Stimulated activated CD4-positive, alpha-beta T cell treated with anti-CD3 and anti-CD28 coated beads, Interleukin-1b, Interleukin-23, amount 100 ng/mL, for 1 hour (primary cell): ENCODE measurements at places on chromosomes 7 and 10.

DNA sequence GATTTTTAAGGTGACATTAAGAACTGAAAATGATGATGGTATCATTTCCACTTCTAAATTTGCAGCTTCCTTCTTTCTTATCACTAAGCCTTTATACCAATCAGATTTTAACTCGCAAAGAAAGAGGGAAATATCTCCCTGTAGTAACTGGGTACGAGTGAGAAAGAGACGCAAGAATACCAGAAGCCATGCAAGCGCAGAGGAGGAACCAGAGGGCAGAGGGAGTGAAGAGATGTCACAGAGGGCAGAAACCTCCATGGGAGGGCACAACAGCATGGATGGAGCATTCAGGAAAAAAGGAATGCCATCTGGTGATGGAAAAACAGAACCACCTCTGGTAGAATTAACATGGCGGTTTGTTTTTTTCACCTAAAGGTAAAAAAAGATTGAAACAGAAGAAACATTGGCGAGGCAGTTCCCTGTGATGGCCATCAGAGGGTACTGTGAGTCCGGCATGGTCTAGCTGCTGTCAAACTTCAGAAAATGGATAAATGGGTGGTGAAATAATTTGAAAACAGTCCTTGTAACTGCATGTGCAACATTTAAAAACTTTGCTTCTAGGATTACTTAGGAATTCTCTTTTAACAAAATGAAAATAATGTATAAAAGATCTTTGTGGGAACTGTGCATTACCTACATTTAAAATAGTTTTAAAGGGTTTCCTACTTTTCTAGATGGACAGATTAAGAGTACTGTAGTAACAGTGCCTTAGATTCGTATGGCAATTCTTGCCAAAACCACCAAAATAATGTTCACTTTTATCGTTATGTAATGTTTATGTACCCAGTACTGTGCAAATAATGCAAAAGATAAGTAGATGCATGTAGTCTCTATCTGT is 91.8 kb downstream of the ARHGAP12 start:
- DNase-seq, result no peak

DNA sequence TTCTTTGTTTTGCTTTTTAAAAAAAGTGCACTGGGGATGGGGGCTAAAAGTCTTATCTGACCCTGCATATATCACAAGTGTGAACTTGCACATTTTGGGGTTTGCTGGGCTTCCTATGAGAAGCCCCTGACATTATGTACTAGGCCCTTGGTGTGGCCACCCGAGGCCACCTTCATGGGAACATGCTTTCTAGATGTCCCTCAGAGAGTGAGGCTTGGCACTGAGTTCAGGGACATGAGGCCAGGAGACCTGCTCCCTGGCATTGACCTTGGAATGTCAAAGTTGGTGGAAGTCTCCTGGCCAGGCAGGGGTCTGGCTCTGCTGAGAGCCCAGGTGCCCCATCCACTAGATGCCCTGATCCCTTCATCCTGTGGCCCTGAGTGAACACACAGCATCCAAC is 536.2 kb downstream of the TCERG1L start:
- DNase-seq, result no peak

DNA sequence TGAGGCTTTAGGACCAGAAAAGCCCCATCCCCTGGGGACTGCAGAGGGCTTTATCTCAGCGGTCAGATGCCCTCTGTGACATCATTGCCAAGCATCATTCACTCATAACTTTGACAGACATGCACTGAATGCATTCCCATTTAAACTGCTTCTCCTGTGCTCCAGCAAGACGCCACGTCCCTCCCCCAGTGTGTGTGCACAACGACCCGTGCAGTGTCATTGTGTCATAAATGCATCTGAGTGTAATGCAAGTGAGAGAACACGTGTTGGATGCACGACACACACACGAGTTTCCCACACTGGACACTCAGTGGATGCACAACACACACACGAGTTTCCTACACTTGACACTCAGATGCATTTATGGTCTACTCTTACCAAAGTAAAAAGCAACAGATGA is 337.9 kb downstream of the PTPRN2 start:
- DNase-seq, result no peak

DNA sequence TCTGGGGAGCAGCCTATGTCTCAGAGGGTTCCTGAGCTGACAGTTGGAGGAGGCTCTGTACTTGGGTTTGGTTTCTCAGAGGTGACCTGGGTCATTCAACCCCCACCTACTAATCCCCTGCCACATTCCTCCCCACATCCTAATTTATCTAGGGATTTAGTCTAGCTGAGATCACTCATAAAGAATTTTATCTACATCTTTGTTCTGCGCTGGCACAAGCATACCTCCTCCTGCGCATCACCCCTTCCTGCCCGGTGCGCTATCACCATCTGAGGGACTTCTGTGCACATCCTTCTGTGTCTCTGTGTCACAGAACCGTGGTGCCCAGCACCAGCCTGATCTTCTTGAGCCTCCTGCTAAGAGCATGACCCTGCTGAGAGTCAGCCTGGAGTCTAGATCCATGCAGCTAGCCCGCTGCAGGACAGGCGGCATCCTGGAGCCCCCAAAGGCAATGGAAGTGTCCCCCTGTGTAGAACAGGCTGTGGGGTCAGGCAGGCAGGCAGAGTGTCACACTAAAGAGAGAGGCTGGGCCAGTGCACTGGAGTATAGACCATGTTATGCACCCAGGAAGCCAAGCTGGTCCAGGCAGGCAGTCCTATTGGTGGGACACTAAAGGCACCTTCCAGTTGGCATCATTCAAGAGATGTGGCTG is 63.6 kb downstream of the ARHGAP22 start:
- no peak for DNase-seq

DNA sequence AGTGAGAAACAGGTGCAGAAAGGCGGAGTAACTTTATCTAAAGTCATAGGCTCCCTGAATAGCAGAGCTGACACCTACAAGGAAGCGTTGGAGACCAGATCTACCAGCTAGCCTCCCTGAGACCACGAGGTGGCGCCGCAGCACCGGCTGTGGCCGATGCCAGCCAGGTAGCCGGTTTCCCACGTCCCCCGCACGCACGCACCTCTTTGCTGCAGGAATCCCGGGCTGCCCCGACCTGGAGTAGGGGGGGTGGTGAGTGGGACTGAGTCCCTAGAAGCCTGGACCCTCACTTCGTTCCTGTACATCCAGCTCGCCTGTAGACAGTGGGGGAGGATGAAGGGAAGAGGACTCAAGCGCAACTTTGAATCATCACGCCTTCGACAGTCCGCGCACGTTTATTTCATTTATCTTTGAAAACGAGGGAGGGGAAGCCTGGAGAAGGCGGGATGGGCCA is 3.7 kb downstream of the ELOVL3 start:
- DNase-seq, result peak; percentile 74

GRCh38 chr10:1180836-1181235 is 124.7 kb downstream of the WDR37 start:
- DNase-seq, result no peak

- no peak for DNase-seq
Measured at GRCh38 chr7:78959477-78959876, 494.0 kb downstream of the MAGI2 start.

DNA sequence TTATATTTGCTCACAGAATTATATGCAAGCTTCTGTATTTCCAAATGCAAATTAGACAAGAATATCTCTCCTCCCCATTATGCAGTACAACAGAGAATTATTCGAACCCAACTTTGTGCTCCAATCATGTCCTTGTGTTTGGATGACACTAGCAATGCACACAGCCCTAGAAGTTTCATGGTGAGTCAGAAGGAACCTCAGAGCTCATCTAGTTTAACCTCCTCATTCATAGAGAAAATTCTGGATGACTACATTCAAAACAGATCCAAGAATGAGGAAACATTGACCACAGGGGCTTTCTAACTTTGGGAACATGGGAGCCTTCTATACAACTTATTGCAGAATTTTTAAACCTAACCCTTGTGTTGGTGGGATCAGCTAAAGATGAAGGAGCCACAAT is 12.8 kb upstream of the ARID5B start:
- no peak for DNase-seq

GRCh38 chr7:30977896-30978564 is 14.3 kb downstream of the GHRHR start:
- no peak for DNase-seq

DNA sequence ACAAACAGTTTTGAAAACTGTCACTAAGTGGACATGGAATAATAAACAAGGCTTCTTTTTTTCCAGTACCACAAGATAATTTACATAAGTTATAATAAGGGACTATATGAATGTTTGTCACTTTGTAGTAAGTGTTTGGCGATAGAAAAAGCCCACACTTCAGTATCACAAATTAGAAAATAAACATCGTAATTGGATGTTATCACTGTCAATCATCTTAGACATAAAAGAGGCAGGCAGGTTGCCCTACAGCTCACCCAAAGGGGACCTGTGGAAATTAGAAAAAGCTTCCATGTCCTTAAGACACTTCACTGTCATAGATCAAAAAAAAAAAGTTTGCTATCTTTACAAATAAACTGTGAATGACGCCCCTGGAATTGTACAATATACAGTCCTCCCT is 3.6 kb upstream of the NOC3L start:
- DNase-seq, result no peak

DNA sequence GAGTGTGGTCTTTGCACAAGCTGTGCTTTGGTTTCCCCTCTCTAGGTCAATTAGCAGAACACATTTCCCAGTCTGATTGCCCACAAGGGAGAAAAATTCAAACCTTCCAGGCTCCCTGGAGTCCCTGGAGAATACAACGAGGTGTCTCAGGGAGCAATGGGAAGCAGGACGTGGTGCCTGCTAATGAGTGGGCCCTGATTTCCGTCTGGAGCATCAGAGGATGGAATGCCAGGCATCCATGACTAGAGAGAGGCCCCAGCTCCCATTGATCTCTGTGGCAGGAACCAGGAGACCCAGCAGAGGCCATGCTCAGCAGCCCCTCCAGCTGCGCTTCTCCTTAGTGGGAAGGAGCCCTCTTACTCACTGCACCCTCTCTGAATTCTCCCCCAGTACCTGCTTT is 33.2 kb upstream of the TLX1 start:
- DNase-seq, result no peak

DNA sequence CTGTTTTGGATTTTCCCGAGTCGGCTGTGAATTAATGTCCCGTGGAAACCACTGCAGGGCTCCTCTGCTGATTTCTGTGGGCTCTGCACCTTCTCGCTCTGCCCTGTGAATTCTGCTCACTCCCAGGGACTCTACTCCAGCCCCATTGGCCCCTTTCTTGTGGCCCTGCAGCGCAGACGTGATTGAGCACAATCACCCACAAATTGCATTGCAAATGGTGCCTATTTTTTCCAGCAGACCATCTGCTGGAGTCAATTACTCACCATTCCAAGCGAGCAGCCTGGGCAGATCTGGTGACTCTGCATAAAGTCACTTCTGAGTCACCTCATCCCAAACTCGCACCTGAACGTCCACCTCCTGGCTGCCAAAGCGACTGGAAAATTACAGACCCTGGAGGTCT is 235.8 kb downstream of the PAXIP1 start:
- DNase-seq, result no peak

DNA sequence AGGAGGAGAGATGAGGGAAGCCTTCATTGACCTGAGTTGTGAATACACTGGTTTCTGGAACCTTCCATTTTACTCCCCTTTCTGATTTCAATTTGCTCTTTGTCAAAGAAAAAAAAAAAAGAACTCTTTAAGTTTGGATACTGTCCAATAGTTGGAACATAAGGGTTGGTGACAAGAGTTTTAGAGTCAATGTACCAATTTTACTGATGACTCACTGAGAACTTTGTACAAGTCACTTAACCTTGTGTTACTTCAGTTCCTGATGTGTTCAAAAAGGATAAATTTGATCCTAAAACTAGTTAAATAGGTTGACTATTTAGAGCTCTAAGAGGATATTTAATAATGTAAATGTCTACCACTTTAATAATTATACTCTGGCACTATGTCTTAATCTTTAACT is 4.1 kb upstream of the CDK14 start:
- DNase-seq, result no peak

DNA sequence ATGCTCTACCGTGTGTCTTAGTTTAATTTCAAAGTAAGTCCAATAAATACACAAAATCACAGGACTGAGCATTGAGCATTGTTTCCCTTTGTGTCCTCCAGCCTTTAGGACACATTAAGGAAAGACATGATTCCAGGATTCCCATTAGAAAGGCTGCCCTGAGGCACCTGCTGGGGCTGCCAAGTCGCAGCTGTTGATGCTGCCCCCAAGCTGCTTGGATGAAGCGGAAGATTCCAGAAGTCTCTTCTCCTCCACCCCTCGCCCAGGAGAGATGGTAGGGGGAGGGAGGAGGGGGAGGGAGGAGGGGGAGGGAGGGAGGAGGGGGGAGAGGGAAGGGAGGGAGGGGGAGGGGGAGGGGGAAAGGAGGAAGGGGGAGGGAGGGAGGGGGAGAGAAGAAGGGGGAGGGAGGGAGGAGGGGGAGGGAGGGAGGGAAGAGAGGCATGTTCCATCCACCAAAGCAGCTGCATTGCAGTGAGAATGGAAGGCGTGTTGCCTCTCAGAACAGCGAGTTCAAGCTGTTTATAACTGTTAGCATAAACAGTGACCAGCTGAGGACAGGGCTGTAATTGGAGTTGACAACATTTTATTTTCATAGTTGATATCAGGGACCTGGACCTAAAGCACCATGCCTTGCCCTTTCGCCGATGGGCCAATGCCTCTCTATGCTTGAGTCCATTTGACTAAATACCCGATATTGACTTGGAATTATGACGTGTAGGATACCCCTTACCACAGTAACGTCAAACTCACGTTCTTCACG is 67.3 kb downstream of the DIP2C start:
- DNase-seq, result no peak

GRCh38 chr10:77638321-77639101 is 903 bp upstream of the KCNMA1 start:
- no peak for DNase-seq

DNA sequence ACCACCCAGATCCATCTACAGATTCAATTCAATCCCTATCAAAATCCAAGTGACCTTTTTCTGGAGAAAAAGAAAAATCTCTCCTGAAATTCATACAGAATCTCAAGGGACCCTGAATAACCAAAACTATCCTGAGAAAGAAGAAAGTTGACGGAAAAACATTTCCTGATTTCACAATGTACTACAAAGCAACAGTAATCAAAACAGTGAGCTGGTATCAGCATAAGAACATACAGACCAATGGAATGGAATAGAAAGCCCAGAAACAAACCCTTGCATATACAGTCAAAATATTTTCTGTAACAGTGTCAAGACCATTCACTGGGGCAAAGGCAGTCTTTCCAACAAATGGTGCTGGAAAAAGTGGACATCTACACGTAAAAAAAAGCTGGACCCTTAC is 89.9 kb downstream of the JMJD1C start:
- no peak for DNase-seq
